ENCODE measurements at places on chromosomes 2 and 18. TPM values are rescaled to one million over a fixed set of nuclear protein-coding genes. Genes with fewer than 3 reads are reported as not detected.

Gene UGT1A4
- total RNA-seq = 73.6 TPM

DNA sequence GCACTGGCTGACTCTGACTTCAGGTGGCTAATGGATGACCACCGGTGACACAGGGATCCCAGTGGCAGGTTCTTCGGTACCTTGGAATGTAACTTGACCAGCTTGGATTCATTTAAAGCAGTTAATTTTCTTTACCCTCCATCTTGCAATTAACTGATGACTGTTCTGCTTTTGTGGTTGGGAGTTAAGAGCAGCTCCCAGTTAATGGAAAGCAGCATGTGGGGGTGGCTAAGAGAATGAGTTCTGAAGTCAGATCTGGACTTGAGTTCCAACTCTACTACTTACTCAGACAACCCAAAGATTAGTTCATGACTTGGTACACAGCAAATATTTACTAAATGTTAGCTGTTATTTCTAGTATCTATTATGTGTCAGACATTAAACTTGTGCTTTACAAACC is 58.5 kb downstream of the FAM228A start:
- no peak overlapping the region for H3K27ac ChIP-seq
- H3K36me3 ChIP-seq = no peaks in the 10 kb centered on the region
- no peak overlapping the region for H3K4me3 ChIP-seq
- no peaks in the 10 kb centered on the region for H3K4me1 ChIP-seq
- H3K27me3 ChIP-seq = no peaks in the 10 kb centered on the region

Gene FAM237A
- total RNA-seq = not detected

- DNase-seq = no peak
- no peaks in the 10 kb centered on the region for H3K4me1 ChIP-seq
- H3K27ac ChIP-seq = no peak overlapping the region
- H3K36me3 ChIP-seq = no peaks in the 10 kb centered on the region
- peaks cover 68% of the 10 kb centered on the region for H3K27me3 ChIP-seq
Observed at GRCh38 chr2:8448824-8449556, 232.9 kb upstream of the ID2 start.

Gene ANKRD29
- 4.3 TPM for total RNA-seq

Gene VAMP8
- total RNA-seq = 124 TPM

DNA sequence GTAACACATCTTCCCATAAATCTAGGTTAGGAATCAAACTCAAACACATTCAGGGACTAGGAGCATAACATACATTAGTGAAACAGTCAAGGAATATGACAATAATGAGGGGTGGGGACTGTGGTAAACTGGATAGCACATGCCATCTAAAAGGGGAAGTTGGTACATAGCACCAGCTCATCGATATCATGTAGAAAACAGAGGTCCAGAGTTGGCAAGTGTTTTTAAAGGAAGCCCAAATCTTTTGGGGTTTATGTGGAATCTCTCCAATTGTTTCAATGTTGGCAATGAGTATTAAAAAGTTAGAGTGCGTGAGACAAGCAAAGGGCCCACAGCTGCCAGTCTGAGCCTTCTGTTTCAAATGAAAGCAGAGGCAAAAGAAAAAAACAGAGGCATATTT is 24.4 kb downstream of the KLF7 start:
- DNase-seq = no peak
- H3K27ac ChIP-seq = no peak overlapping the region
- no peaks in the 10 kb centered on the region for H3K4me1 ChIP-seq
- no peak overlapping the region for H3K4me3 ChIP-seq

Gene PPP3R1
- 58.8 TPM for total RNA-seq

GRCh38 chr2:2024751-2025481 is 280.6 kb upstream of the PXDN start:
- no peak for DNase-seq
- H3K27ac ChIP-seq = no peak overlapping the region

DNA sequence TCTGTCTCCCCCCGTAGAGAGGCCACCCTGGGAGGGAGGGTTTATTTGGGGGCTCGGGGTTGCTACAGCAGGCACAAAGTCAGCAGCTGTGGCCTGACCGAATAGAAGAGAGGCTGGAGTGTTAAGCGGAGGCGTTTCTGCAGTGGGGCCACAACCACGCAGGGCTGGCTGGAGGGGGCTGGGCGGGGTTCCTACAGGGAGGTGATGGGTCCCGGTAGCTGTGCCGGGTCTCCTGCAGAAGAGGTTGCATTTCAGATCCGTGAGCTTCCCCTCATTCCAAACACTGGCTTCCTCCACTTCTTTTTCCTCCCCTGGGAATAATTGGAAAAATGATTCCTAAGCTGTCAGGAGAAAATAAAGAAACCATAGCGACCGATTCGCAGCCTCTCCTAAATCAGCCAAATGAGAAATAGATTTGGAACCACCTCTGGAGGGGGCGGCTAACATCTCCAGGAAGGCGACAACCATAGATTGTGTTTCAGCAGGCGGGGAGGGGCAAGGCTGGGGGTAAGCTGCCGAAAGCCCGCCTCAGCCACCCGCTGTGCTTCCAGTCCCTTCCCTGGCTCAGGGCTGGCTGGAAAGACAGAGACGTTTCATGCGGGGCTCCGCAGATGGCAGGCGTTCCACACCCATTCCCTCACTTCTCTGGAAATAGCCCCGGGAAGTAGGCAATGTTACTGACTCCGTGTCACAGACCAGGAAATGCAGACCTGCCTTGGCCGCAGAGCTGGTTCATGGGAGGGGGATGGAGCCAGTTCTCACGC is 85.6 kb upstream of the TAF1B start:
- H3K27me3 ChIP-seq = no peaks in the 10 kb centered on the region
- no peak overlapping the region for H3K4me3 ChIP-seq
- no peaks in the 10 kb centered on the region for H3K36me3 ChIP-seq
- no peak overlapping the region for H3K27ac ChIP-seq

- H3K36me3 ChIP-seq = no peaks in the 10 kb centered on the region
- no peak overlapping the region for H3K4me3 ChIP-seq
- no peak overlapping the region for H3K27ac ChIP-seq
- no peaks in the 10 kb centered on the region for H3K4me1 ChIP-seq
Observed at GRCh38 chr2:35803126-35803525, 552.5 kb upstream of the CRIM1 start.

DNA sequence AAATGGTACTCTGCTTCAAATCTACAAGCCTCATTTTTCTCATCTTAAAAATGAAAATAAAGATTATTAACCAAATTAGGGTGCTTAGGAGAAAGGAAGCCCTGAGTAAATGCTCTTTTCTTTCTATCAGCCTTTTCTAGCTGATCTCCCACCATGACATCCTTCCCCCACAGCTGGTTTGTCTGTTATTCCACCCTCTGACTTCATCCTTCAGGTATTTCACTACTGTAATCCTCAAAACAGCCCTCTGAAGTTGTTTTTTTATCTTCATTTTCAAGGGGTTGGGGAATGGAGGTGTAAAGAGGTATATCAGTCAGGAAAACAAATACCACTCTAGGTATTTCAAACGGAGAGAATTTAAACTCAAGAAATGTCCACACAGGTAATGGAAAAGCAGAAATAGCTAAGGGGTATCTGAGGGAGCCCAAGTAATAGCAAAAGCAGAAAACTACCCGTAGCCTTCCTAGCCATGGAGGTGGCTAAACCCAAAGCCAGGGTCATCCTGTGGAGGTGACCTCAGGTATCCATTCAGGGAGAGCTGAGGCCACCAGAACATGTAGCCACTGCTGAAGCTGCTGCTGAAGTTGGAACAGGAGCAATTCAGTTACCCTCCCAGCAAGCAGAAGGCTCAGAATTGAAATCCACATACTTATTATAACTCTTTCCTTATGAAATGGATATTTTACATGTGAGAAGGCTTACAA is 990.9 kb upstream of the ACVR2A start:
- DNase-seq = no peak

Data from PC-9 (cell line).